ENCODE measurements at places on chromosomes 6 and 20.

- no peak for DNase-seq
Measured at GRCh38 chr6:66962082-66962481, 1255.1 kb upstream of the EYS start.

DNA sequence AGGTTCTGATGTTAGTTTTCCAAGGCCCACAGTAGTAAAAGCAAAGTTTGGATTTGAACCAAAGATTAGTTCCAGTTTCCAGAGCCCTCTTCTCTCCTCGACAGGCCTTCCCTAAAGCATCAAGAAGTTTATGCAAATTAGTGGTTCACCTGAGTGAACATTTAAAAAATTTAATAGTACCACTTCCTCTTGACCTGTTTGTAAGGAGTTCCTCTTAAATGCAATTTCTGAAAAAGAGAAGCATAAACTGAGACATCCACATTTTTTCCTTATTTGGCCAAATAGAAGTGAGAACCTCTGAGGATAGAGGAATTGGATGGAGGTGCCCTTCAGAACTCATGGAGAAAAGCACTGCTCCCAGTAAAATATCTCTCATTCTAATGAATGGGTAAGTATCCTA lies 1.2 kb upstream of the DSE start:
- DNase-seq, result no peak

- no peak for DNase-seq
Measured at GRCh38 chr20:48536206-48536605, 291.6 kb downstream of the PREX1 start.

DNA sequence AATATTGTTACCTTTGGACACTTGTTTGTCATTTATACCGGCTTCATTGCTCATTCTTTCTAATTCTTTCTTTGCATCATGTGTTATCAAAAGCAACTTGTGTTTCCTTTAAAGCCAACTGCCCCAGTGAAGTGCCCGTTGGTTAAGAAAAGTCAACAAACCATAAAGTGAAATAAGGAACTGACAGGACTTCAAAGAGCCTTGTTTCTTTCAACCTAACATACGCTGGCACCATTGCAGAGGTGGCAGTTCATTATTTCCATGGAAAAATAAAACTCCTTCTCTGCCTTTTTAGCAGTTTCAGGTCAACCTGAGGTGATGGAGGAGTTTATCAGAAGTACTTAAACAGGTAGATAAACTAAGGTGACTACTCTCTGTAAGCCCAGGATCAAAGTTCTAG lies 28.8 kb downstream of the FERMT1 start:
- DNase-seq, result no peak

DNA sequence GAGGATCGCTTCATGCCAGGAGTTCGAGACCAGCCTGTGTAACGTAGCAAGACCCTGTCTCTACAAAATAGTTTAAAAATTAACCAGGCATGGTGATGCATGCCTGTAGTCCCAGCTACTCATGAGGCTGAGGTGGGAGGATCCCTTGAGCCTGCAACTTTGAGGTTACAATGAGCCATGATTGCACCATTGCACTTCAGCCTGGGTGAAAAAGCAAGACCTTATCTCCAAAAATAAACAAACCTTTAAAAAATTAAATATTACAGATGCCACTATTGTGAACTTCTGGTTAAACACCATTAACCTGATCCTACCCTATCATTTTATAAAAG lies 116.8 kb downstream of the ARHGAP18 start:
- DNase-seq, result no peak

- no peak for DNase-seq
Measured at GRCh38 chr20:47670913-47671312, 114.4 kb downstream of the SULF2 start.

DNA sequence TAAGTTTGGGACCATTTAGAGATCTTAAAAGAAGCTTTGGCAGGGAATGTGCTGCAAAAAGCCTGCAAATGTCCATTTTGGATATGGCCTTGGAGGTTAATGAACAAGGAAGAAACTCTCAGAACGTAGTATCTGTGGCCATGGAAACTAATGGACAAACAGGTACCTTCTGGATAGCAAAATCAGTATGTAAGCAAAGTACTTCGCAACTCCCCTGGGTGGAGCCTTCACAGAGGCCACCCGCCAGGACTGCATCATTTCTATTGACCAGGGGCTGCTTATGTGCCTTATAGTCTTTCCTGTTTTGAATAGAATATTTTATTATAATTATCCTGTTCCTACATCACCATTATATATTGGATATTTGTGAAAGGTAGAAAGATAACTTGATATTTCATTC lies 510.8 kb upstream of the SYNCRIP start:
- DNase-seq, result no peak

- DNase-seq, result no peak
Measured at GRCh38 chr6:108762394-108762793, 85.8 kb upstream of the ARMC2 start.

DNA sequence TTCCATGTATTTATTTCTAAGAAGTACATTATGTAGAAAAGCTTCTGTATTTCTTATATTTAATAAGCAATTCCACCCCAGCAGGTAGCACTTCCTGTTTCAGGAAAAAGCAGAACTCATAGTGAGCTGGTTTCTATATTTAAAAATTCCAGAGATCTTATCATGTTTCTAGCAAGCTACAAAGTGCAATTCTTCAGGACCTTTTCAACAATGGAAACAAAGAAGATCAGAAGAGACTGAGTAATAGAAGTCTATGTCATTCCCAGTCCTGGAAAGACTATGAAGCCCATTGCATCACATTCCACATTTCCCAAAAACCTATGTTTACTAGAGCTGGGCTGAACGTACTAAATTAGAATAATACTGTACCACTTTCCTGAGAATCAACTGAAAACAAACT lies 302.6 kb upstream of the NRSN1 start:
- DNase-seq, result no peak

All from stimulated activated CD8-positive, alpha-beta memory T cell treated with anti-CD3 and anti-CD28 coated beads, Interleukin-4, amount 100 ng/mL, for 4 hours (primary cell).